Activated T-helper 9 cell treated with anti-CD3 and anti-CD28 coated beads, Interleukin-2, amount 50 U/mL, for 16 hours (primary cell): ENCODE measurements at places on chromosomes 2 and 18.

GRCh38 chr2:83016343-83017110, 1442.6 kb downstream of the SUCLG1 start:
- no peak for DNase-seq

- no peak for DNase-seq
Observed at GRCh38 chr2:58914733-58915505, 673.8 kb upstream of the FANCL start.

DNA sequence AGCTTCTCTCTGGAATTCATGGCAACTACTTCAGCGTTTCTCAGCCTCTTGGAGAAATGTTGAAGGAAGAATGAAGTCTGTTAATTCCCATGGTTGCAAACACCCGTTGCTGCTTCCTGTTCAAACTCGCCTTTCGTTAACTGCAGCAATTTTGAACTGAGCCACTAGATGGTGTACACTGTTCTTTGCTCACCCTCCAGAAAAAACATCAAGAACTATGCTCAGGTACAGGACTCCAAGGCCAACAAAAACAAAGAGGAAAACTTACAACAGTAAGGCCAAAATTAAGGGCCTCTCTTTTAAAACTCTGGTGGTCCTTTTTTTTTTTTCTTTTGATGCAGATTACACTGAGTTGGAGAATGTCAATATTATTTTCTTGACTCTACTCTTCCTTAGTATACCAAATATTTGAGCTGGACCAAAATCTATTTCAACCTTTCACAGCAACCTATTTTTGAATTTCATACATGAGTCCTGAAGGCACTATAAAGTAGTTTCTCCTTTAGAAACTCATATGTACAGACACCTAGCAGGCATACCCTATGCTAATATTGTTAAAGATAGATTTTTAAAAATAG, 58.2 kb downstream of the KLHL14 start:
- DNase-seq = no peak

GRCh38 chr18:10135302-10135926, 221.6 kb downstream of the VAPA start:
- no peak for DNase-seq

- DNase-seq = no peak
Observed at GRCh38 chr2:191797942-191798876, 48.7 kb downstream of the CAVIN2 start.

GRCh38 chr2:112818094-112818902, 18.3 kb downstream of the IL1B start:
- no peak for DNase-seq

DNA sequence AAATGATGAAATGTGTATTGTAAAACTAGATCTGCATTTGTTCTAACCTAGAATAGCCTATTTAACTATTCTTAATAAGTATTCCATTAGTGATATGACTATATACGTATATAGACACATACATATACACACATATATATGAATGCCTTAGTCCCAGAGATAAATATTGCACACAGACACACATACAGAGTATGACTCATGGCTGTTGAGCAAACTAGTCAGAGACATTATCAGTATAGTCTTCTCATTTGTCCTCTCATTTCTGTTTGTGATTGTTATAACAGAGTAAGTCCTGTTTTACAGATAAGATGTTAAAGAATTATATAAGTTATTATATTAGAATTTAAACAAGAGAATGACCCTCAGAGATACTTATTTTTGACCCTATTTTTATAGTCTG, 202.5 kb downstream of the CCDC102B start:
- DNase-seq = no peak

DNA sequence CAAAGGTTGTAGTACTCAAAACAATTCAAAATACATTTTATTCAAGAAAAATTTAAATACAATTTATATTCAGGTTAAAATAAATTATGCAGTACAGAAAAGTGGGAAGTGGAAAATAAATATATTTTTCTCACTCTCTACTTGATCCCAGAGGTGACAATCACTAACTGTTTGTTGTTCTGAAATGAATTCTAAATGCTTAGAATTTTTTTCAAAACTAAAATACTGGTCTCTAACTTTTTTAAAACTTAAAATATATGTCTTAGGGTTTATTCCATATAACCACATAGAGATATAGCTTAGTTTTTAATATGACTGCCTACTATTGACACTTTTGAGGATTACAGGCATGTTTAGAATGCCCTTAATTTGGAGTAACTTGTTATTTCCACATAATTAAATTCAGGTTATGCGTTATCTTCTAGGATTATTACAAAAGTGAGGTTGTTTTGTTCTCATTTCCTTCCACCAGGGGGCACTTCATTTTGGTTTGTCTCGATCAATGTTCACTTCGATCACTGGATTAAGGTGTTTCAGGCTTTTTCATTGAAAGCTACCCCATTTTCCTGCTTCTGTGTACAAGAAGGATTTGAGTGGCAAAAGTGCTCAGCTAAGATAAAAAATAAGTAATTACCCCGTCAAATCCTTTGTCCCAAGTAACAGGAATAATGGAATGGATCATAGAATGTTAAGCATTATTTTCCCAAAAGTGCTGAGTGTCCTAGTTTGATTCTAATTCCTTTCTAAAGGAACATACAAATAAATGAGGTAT, 27.1 kb upstream of the TFPI start:
- DNase-seq = no peak

DNA sequence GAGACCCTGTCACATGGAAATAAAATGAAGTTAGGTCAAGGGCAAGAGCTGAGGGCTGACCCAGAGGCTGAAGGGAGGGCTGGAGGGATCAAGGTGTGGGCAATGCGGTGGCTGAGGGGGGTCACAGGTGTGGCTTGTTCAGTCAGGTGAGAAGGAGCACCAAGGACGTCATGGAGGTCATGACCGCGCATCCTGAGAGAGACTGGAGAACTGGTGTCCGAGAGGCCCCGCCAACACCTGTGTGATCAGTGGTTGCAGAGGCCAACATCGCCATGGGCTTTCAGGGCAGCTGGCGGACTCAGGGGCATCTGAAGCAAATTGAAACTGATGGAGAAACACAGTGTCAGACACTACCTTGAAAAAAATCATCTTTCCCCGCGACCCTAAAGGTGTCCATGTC, 13.0 kb downstream of the TOGARAM2 start:
- no peak for DNase-seq

- no peak for DNase-seq
Observed at GRCh38 chr2:54560146-54560881, 104.2 kb downstream of the SPTBN1 start.

DNA sequence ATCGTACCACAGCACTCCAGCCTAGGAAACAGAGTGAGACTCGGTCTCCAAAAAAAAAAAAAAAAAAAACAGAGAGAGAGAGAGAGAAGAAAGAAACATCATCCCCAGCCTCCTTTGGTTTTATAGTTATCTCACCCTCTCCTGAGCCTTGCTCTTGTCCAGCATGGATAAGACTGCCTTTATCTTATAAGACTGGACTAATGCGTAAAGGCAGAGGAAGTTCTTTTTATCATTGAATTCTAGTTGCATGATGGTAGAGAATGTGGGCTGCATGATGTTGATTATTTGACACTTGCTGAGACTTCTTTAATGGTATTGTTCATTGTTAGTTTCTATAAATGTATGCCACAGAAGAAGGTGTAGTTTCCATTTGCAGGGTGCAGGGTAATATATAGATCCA, 124.4 kb downstream of the ZBTB7C start:
- DNase-seq = no peak

GRCh38 chr2:68512326-68512725, 44.9 kb downstream of the APLF start:
- DNase-seq = no peak

- no peak for DNase-seq
Observed at GRCh38 chr2:49621016-49621415, 466.7 kb upstream of the FSHR start.

GRCh38 chr18:45376193-45376592, 239.1 kb upstream of the SLC14A2 start:
- no peak for DNase-seq

- no peak for DNase-seq
Observed at GRCh38 chr18:63113899-63114565, 205.5 kb downstream of the BCL2 start.

DNA sequence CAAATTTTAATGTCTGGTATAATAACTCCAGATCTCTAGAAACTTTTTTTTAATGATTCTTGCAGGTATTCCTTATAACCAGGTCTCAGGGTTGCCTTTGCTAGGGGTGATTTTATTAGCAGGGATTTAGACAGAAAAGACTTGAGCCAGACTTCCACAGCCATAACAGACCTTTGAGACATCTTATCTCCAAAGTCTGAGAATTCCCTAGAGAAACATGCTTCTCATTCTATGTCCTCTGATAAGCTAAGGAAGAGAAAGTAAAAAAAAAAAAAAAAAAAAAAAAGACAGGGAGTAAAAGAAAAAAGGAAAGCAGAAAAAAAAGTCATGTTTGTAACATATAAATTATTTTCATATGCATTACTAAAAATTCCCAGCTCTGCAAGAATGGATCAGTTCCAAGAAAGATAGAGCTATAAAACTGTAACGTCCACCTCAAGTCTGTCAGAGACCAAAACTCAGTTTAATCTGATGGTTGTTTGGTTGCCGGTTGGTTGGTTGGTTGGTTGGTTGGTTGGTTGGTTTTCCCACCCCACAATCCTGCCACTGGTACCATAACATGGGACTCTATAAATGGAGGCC, 153.8 kb downstream of the COL6A3 start:
- no peak for DNase-seq

DNA sequence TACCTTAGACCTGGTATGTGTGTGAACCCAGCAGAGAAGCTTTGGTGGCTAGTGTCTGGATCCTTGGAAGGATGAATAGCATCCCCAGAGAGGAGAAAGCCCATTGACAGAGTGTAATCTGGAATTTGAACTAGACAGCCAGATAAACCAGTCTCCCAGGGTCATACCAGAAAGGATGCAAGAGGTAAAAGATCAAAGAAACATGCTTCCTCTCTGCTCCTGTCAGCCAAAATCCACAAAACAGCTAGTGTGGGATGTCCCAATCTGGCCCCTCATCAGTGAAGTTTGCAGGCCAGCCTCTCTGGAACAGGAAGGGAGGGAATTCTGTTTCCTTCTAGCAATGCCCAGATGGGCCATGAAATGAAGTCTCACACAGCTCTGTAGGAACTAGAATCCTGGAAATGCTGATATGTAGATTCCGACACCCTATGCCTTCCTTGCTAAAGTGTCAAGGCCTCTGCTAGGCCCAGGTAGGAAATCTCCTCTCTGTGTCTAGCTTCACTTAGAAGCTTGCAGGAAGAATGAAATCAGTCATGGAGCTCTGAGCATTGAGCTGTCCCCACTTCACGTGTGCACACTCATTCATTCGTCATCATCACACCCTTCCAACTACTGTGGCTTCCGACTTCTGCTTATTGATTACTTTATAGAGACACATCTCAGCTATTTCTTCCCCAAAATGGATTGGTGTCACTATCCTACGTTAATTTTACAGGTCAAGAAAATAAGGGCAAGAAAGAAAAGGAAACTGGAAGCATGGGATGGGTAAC, 38.0 kb downstream of the EVA1A start:
- DNase-seq = no peak

GRCh38 chr2:73890301-73891092, 2.3 kb upstream of the ACTG2 start:
- no peak for DNase-seq

DNA sequence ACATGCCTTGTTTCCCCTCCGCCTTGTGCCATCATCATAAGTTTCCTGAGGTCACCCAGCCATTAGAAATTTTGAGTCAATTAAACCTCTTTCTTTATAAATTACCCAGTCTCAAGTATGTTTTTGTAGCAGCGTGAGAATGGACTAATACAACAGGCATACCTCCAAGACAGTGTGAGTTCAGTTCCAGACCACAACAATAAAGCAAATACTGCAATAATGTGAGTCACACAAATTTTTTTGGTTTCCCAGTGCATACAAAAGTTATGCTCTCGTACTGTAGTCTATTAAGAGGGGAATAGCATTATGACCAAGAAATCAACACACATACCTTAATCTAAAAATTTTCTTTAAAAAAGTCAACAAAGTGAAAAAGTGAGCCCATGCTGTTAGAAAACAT, 217.2 kb downstream of the NR4A2 start:
- DNase-seq = no peak

DNA sequence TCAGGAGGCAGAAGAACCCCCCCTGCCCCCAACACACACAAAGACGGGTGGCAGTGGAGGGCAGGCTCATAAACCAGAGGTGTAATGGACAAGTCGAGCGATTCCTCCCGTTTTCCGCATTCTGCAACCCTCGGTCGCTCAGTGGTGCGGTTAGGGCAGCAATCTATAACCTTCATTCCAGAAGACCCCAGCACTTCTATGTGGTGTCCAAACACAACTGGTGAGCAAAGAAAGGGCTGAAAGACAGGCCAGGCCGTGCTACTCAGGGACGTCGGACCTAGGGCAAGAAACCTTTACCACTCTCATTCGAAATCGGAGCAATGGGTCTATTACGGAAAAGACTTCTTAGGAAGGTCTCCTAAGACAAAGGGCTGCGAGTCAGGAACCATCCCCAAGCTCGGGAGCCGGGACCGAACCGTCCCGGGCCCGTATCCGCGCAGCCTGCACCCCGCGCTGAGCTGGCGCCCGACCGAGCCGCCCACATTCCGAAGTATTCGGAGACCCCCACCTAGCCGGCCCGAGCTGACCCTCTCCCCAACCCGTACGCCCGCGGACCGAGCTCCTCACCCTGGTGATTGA, 568 bp downstream of the ARL5A start:
- peak; percentile 2 for DNase-seq

DNA sequence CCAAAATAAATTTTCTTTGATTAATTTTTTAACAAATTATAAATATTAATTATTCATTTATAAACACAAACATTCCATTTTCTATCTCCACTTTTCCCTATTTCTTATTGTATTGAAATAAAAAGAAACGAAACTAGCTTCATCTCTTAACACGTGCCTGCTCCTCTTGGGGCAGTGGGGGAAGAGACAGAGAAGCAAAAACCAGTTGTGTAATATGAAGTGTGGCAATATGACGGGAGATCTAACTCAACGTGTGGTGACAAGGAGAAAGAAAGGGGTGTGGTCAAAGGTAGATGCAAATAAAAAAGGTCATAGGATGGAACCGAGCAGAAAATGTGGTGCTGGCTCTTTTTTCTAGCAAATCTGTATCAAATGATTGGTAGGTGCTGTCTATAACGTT, 106.9 kb upstream of the SLC8A1 start:
- no peak for DNase-seq

DNA sequence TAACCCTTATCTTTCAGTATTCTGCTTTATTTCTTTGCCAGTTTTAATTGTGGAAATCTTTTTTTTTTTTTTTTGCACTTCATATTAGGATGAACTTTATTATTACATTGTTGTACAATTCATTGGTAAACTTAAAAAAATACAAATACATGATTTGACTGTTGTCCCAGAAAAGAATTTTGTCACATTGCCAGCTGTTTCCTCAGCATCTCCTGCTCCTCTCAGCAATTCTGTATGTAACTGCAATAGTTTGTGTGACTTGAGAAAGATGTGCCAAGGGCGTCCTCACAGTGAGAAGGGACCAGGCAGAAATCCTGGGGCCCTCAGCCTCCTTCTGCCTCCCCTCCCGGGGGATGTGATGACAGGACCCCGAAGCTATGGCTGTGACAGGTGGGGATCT, 254.4 kb downstream of the NBAS start:
- DNase-seq = no peak
